ENCODE measurements at places on chromosomes 11 and 22.

- DNase-seq, result peak; percentile 5
Measured at GRCh38 chr11:34928268-34928959, 12.0 kb downstream of the PDHX start.

GRCh38 chr22:40070701-40071100 lies 75.9 kb downstream of the FAM83F start:
- peak; percentile 58 for DNase-seq

DNA sequence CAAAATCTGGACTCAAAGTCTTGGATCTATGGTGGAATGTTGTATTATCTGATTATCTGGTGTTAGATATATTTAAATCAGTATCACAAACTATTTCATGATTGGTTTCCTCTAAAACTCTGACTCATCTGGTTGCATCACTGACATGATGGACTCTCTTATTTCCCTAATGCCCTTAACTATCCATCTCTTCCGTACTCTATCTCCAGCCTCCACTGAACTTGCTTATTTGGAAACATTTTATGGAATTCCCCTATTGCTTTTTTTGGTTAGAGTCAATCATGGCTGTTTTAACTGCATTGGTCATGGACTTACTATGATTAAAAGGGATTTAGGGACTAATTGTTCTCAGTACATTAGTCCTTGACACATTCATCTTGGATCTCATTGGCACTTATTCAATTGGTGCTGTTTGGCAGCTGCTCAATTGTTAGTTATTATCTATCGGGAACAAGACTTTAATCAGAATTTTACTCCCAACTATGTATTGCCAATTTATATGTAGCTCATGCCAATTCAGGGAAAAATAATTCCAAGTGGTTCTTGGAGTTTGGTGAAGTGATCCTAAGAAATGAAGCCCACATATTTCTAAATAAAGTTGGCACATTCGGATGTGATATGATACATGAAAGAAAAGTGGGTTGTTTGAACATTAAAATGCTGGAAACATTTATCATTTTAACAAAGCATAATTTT lies 942.0 kb upstream of the CCDC90B start:
- DNase-seq, result no peak

GRCh38 chr22:27545085-27545484 lies 256.5 kb downstream of the MN1 start:
- DNase-seq, result no peak

GRCh38 chr22:42632096-42632495 lies 8.3 kb downstream of the ATP5MGL start:
- peak; percentile 31 for DNase-seq
